Mammary epithelial cell (primary cell): ENCODE measurements at places on chromosomes 7 and 10. TPM values are rescaled to one million over a fixed set of nuclear protein-coding genes. Genes with fewer than 3 reads are reported as not detected.

GRCh38 chr7:94453898-94454297, 55.7 kb upstream of the CASD1 start:
- no peak for DNase-seq

- DNase-seq = no peak
These were observed 603.2 kb downstream of the MAGI2 start for GRCh38 chr7:78850093-78850740.

DNA sequence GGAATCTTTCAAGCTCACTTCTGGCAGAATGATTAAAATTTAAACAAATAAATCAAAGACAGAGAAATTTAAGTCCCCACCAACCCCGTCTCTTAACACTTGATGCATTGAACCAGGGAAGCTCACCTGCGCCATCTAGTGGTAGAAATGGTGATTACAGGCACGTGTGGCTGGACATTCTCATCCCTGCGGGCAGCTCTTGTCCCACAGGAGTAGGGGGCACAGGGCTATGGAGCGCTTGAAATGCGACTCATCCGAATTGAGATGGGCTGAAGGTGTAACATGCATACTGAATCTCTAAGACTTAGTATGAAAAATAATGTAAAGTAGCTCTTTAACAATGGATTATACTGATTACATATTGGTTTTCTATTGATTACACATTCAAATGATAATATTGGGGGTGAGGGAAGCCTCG, 24.8 kb upstream of the SLIT1 start:
- DNase-seq = peak; percentile 40

Gene NYAP1
- 0.33 TPM for total RNA-seq
